ENCODE measurements at places on chromosomes 5 and 9. TPM values are rescaled to one million over a fixed set of nuclear protein-coding genes. Genes with fewer than 3 reads are reported as not detected.

NEUROG1 gene
- not detected for total RNA-seq

NIM1K gene
- total RNA-seq: not detected

CATSPER3 gene
- total RNA-seq: 0.71 TPM

F2R gene
- total RNA-seq: 342 TPM

GRCh38 chr5:170108266-170108785, 2.6 kb downstream of the FOXI1 start:
- H3K4me3 ChIP-seq: no peak overlapping the region
- H3K27me3 ChIP-seq: no peaks in the 10 kb centered on the region
- no peak for DNase-seq
- no peaks in the 10 kb centered on the region for H3K4me1 ChIP-seq
- no peaks in the 10 kb centered on the region for H3K36me3 ChIP-seq

DNA sequence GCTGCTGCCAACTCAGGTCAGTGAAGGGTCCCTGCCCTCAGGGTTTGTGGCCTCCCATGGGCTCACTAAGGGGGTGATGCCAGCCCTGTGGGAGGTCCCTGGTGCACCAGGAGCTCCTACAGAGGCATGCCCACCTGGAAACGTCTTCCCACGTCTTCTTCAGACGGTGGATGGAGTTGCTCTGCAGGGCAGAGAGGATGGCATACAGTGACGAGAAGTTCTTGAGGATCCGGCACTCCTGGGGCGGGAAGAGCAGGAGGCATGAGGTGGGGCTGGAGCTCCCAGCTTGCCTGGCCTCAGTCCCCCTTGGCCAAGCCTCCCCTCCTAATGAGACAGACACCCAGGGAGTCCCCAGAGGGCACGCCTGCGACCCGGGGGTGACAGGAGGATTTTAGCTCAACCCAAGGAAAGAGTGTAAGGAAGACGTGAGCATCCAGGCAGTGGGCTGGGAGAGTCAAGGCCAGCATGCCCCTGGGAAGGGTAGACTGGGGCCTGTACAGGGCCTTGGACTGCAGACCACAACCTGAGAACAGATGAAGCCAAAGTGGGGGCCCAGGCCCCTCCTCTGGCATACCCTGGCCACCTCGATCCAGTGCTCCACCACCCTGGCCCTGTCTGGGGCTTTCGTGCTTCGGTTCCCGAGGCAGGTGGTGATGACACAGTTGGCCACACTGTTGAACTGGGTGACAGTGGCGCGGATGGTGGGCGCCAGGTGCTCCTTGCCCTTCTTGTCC, 14.4 kb downstream of the RALGDS start:
- no peak overlapping the region for H3K27ac ChIP-seq
- no peaks in the 10 kb centered on the region for H3K4me1 ChIP-seq
- H3K4me3 ChIP-seq: no peak overlapping the region
- peaks cover 67% of the 10 kb centered on the region for H3K36me3 ChIP-seq
- no peak for DNase-seq

GRCh38 chr5:112641515-112642110, 96.1 kb upstream of the APC start:
- H3K36me3 ChIP-seq: no peaks in the 10 kb centered on the region
- no peak for DNase-seq
- no peak overlapping the region for H3K4me3 ChIP-seq
- H3K4me1 ChIP-seq: no peaks in the 10 kb centered on the region
- peaks cover 6% of the 10 kb centered on the region for H3K27me3 ChIP-seq

- no peak overlapping the region for H3K4me3 ChIP-seq
- no peaks in the 10 kb centered on the region for H3K27me3 ChIP-seq
- peak; percentile 13 for DNase-seq
- peaks cover 24% of the 10 kb centered on the region for H3K4me1 ChIP-seq
- no peaks in the 10 kb centered on the region for H3K36me3 ChIP-seq
- no peak overlapping the region for H3K27ac ChIP-seq
Measured at GRCh38 chr9:82880336-82881050, 182.4 kb downstream of the RASEF start.

DNA sequence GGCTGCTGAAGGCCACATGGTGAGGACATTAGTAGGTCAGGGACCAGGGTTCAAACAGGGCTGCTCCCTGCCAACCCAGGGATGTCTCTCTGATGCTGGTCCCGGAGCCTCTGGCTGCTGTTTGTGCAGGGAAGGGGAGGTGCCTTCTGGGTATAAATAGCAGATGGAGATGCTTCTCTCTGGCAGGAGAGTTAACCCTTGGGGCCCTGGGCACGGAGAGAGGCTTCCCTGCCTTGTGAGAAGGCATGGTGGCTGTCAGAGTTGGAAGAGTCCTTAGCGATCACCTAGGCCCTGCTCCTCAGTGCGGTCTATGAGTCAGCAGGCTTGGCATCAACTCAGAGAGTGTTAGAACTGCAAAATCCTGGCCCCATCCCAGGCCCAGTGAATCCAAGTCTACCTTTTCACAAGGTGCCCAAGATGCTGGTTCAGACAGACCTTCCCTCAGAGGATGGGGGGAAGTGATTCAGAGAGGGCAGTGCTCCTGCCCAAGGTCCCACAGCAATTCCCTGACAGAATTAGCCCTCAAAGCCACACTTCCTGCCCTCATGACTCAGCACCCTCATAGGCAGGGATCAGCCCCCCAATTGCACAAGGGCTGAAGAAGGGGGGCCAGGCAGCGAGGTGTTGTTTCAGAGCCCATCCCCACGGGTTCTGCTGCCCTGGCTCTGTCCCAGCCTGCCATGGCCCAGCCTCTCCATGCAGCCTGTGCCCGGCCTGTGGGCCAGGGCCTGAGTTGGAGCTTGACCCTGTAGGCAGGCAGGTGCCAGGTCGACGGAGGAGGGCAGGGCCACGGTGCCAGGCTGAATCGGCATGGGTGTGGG, 25.6 kb downstream of the CAMK2A start:
- no peak overlapping the region for H3K4me3 ChIP-seq
- H3K27ac ChIP-seq: no peak overlapping the region
- peak; percentile 37 for DNase-seq
- no peaks in the 10 kb centered on the region for H3K4me1 ChIP-seq
- no peaks in the 10 kb centered on the region for H3K27me3 ChIP-seq

DNA sequence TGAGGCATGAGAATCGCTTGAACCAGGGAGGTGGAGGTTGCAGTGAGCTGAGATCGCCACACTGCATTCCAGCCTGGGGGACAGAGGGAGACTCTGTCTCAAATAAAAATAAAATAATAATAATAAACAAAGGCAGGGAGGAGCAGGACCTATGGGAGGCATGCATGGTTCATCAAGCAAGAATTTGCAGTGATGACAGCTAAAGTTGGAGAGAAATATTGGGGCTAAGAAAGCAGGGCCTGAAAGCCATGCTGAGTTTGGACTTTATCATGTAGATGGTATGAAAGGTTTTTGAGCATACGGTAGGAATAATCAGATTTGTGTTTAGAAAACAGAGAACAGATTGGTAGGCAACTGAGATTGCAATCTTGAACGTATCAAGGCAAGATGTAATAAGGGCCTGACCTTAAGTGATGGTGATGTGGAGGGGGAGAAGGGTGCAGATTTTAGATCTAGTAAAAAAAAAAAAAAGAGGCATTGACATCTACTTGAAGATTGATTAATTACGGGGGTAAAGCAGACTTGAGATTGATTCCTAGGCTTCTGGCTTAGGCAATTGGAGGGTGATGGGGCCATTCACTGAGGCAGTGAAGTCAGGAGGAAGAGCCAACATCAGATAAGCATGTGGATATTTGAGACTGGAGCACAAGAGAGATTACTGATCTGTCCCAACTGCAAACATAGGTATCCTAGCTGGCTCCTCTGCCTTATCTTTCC, 50.7 kb downstream of the CFAP95 start:
- H3K4me3 ChIP-seq: no peak overlapping the region
- H3K36me3 ChIP-seq: no peaks in the 10 kb centered on the region
- peaks cover 30% of the 10 kb centered on the region for H3K27me3 ChIP-seq
- no peak for DNase-seq
- H3K27ac ChIP-seq: no peak overlapping the region

DNA sequence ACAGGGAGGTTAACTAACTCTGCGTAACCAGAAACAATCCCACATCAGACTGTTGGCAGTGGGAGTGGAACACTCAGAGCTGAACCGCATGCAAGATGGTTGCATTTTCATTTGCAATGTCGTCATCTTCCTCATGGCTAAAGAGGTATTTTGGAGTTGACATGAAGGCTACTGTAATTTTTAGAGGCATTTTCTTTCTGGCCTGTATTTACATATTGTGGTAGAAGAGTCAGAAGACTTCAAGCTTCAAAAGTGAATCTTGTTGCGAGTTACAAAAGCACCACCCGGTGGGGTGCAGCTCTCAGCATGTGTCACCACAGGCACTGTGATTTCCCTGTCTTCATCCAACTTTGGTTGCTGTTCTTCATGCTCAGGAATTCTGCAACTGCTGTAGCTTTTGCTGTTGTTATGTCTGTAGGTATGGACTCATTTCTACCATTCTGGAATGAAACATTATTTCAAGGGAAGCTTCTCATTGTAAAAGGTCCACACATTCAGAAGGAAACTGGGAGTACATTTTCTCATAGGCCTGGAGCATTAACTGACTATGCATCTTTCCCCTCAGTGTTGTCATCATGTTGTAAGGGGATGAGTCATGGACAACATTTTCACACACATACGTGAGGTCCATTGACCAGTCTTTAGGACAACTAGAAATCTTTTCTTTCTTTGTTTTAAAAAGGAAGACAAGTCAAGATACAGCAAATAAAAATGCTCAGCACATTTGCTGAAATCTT, 35.4 kb upstream of the GDNF start:
- no peak overlapping the region for H3K27ac ChIP-seq
- DNase-seq: no peak
- H3K27me3 ChIP-seq: no peaks in the 10 kb centered on the region
- no peak overlapping the region for H3K4me3 ChIP-seq
- H3K36me3 ChIP-seq: no peaks in the 10 kb centered on the region

DNA sequence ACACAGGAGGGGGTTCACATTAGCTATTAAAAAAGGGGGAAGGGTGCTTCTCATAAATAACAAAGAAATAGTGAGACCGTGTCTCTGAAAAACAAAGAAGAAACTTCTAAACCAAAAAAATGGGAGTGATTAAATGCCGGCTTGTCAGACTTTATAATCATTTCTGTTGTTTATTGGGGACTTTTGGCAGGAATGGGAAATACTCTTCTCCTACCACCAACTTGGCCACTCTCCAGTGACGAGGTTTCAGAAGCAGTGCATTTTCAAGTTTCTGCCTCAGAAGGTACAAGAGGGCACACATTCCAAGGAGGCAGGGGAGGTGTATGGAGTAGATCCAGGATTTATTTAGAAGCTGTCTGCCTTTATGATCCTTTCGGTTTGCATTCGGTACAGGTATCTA, 46.2 kb downstream of the LIX1 start:
- H3K4me3 ChIP-seq: no peak overlapping the region
- no peaks in the 10 kb centered on the region for H3K36me3 ChIP-seq
- no peaks in the 10 kb centered on the region for H3K4me1 ChIP-seq
- peaks cover 17% of the 10 kb centered on the region for H3K27me3 ChIP-seq

DNA sequence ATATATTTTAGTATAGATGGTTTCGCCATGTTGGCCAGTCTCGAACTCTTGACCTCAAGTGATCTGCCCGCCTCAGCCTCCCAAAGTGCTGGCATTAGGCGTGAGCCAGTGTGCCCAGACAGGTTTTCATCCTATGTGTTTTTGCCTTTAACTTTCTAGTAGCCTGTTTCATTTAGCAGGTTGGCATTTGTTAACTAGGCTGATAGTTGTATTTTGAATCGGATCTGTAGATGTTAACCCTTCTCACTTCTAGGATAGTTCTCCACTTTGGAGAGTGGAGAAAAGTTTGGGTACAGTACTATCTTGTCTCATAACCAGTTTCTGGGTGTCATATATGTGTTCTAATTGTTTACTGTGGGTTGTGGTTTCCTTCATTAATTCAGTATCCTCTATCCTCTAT, 7.3 kb upstream of the FGF18 start:
- no peak overlapping the region for H3K27ac ChIP-seq
- H3K4me1 ChIP-seq: peaks cover 7% of the 10 kb centered on the region
- H3K27me3 ChIP-seq: no peaks in the 10 kb centered on the region
- H3K4me3 ChIP-seq: no peak overlapping the region

GRCh38 chr9:33651125-33651524, 127.1 kb downstream of the ANKRD18B start:
- no peak overlapping the region for H3K27ac ChIP-seq
- no peak overlapping the region for H3K4me3 ChIP-seq
- no peak for DNase-seq
- no peaks in the 10 kb centered on the region for H3K4me1 ChIP-seq
- H3K36me3 ChIP-seq: no peaks in the 10 kb centered on the region

GRCh38 chr5:67511911-67512310, 315.3 kb upstream of the CD180 start:
- no peaks in the 10 kb centered on the region for H3K36me3 ChIP-seq
- no peak overlapping the region for H3K27ac ChIP-seq
- no peak overlapping the region for H3K4me3 ChIP-seq

- no peak overlapping the region for H3K27ac ChIP-seq
- H3K27me3 ChIP-seq: no peaks in the 10 kb centered on the region
- peak; percentile 7 for DNase-seq
- no peaks in the 10 kb centered on the region for H3K36me3 ChIP-seq
- no peaks in the 10 kb centered on the region for H3K4me1 ChIP-seq
Measured at GRCh38 chr5:88952344-88952743, 69.4 kb upstream of the MEF2C start.

DNA sequence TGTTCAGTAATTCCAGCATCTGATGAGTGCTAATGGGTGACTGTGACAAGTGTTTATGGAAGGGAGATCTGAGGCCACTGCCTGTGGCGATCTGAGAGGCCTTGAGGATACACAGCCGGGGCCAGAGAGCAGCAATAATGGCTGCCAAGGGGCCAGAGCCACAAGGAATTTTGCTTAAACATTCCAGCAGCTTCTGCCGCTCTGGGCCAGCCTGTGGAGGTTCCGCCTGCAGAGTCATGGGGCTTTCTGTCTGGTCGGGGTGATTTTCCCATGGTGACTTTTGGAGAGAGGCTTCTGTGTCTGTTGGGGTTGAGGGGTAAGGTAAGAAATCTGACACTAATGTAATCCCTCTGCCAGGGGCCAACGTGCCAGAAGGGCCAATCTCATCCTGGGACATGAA, 353.5 kb downstream of the ADAMTS6 start:
- H3K27ac ChIP-seq: no peak overlapping the region
- no peak overlapping the region for H3K4me3 ChIP-seq
- no peaks in the 10 kb centered on the region for H3K4me1 ChIP-seq
- no peaks in the 10 kb centered on the region for H3K27me3 ChIP-seq

- no peak overlapping the region for H3K27ac ChIP-seq
- no peak for DNase-seq
- H3K27me3 ChIP-seq: no peaks in the 10 kb centered on the region
- peaks cover 4% of the 10 kb centered on the region for H3K4me1 ChIP-seq
- no peak overlapping the region for H3K4me3 ChIP-seq
Measured at GRCh38 chr9:114555696-114556095, 31.9 kb upstream of the ATP6V1G1 start.

- no peak overlapping the region for H3K27ac ChIP-seq
- no peaks in the 10 kb centered on the region for H3K4me1 ChIP-seq
- H3K27me3 ChIP-seq: peaks cover 87% of the 10 kb centered on the region
- no peak overlapping the region for H3K4me3 ChIP-seq
- no peak for DNase-seq
Measured at GRCh38 chr9:124762633-124763032, 8.5 kb downstream of the NR6A1 start.
